ENCODE measurements at places on chromosomes 4 and X. TPM values are rescaled to one million over a fixed set of nuclear protein-coding genes. Genes with fewer than 3 reads are reported as not detected.
A peak's percentile ranks its signal among the peaks of the same experiment; 100 is the strongest.

The NAP1L2 gene
- 0.13 TPM for polyA plus RNA-seq

The HTR2C gene
- not detected for polyA plus RNA-seq

The ATOH1 gene
- not detected for polyA plus RNA-seq

The TMPRSS11F gene
- polyA plus RNA-seq = not detected

The PPP1R3F gene
- 1.6 TPM for polyA plus RNA-seq

The TRPC3 gene
- not detected for polyA plus RNA-seq

The FREM3 gene
- 0.10 TPM for polyA plus RNA-seq

The INTS6L gene
- 4.5 TPM for polyA plus RNA-seq

The CABS1 gene
- not detected for polyA plus RNA-seq

The CT83 gene
- polyA plus RNA-seq = not detected

DNA sequence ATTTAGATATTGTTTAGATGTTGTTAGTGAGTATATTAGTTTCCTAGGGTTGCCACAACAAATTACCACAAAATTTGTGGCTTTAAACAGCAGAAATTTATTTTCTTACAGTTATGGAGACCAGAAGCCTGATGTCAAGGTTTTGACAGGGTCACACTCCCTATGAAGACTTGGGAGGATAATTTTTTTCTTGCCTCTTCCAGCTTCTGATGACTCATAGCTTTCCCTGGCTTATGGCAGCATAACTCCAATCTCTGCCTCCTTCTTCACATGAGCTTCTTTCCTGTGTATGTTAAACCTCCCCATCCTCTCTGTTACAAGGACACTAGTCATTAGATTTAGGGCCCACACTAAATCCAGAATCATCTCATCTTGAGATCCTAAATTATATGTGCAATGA, 20.9 kb upstream of the RAB40A start:
- DNase-seq = no peak

DNA sequence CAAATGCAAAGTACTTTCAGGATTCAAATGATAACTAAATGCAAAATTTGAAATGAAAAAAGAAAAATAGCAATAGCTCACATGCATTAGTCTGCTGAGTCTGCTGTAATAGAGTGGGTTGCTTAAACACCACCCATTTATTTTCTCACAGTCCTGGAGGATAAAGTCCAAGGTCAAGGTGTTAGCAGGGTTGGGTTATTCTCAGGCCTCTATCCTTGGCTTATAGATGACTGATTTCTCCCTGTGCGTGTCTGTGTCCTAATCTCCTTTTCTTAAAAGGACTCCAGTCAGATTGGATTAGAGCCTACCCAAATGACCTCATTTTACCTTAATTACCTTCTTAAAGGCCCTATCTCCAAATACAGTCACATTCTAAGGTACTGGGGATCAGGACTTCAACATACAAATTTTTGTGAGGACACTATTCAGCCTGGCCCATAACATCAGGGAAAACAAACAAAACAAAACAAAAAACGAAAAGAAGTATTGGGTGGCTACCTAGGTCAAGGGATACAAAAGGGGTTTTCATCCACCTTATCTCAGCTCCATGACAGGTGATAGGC, 6.3 kb upstream of the TBL1X start:
- DNase-seq = no peak

DNA sequence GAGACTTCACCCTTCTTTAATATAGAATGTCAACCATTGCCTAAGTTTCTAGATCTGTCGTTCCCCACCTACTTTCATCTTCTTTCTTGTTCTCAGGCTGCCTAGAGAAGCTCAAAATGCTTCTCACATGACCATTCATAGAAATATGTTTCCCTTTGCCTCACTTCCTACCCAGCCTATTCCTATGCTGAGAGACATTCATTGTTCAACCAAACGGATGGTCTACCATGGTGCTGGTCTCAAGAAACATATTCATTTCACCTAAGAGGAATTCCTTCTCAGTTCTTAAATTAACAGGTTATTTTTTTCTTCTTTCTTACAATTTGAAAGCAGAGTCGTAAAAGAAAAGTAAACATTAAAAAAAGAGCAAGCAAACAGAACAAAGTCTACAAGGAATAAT, 20.3 kb upstream of the SLC7A11 start:
- DNase-seq = no peak

DNA sequence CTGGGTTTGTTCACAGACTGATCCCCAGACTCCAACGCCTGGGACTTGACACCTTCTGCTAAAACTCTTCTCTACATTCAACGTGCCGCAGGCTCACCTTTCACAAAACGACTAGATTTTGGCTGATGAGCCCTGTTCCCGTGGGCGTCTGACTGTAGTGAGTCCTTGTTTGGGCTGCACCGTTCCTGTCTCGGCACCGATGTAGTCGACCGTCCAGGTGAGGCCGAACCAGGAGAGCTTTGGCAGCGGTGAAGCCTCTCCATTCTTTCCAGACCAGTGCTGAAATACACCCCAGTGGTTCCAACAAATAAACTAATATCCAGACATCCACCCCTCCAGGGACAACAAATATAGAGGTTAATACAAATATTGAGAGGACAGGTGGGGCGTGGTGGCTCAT, 45.0 kb upstream of the TLR3 start:
- no peak for DNase-seq

DNA sequence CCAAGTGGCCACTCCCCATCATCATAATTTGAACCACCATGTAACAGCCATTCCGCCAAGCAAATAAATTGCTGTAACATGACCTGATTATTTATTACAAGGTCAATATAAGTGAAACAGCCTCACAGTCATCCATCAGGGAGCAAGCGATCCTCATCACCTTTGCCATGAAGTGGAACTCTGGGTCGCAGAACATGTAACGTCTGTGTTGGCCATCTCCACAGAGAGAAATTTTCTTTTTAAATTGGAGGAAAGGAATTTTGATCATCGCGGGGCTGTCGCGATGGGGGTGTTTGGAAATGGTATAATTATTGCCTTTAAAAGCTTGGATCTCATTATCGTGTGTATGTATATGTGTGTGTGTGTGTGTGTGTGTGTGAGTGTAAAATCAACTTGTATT, 90.2 kb downstream of the SHOX start:
- no peak for DNase-seq

DNA sequence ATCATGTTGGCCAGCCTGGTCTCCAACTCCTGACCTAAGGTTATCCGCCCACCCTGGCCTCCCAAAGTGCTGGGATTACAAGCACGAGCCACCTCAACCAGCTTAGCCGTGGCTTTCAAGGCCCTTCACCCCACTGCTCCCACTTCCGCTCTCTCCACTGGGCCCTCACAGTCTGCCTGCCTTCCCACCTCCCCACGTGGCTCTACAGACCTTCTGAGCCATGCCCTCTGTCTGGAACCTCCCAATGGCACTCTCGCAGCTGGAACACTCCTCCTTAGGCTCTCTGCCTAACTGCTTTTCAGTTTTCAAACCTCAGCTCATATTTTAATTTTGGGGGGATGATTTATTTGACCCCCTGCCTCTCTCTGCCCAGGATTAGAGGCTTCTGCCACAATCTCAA, 59.3 kb upstream of the SH3RF1 start:
- DNase-seq = no peak

DNA sequence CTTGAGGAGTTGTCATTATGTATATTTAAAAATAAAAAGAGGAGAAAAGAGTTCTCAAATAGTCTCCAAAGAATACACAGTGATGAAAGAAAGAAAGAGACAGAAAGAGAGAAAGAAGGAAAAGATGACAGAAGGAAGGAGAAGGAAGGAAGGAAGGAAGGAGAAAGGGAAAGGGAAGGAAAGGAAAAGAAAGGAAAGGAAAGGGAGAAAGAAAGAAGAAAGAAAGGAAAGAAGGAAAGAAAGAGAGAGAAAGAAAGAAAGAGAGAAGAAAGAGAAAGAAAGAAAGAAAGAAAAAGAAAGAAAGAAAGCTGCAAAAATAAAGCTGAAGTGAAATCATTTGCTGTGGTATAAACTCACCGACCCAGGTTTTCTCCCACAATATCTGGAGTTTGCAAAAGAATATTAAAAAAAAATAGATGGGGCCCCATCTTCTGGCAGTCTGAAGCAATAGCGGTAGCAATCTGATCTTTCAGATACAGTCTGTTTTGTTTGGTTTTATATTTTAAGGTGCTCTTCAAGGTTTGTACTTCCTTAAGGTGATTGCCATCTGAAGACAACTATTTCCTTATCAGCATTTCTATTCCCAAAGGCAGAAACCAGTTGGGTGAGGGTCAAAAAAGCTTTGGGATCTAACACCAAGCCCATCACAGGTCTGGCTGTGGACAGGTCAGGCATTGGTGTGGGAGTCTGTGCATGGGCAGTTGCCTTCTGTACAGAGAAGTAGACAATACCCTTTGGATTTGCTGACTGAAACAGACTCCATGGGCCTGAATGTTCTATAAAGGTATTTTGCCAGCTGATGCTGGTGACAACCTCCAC, 160.4 kb downstream of the CPEB2 start:
- DNase-seq = peak; percentile 16

DNA sequence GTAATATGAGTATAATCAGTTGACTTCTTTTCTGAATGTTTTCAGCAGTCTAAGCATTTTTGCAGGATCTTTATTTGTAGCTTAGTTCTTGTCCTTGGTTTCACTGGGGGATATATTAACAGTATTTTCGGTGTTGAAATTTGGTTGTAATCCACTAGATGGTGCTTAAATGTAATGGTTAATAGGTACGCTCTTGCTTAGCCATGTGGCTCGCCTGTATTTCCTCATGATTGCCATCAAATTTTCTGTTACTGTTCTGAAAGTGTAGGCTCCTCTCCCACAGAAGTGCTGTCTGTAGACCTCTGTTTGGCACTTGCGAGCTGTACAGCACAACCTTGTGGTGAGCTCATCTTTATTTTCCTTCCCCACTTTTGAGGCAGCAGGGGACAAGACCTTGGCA, 3.9 kb upstream of the FAAH2 start:
- no peak for DNase-seq

- no peak for DNase-seq
Measured at GRCh38 chrX:153786669-153787068, 5.8 kb downstream of the SRPK3 start.

GRCh38 chrX:137118136-137118535, 84.3 kb upstream of the GPR101 start:
- no peak for DNase-seq

DNA sequence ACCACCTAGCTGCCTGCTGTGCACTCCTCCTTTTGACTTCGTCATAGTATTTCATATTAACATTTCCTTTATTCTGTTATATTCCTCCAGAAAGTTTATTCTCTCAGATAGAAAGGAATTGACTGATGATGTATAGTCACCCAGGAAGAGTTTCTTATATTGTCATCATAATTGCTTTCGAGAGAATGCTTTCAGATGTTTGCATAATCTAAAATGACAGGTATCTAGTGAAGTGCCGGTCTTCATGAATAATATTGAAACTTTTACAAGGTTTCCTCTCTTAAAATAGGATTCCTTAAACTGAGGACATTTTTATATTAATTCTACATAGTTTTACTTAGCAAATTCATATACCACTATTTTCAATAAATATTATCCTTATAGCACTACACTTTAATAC, 10.1 kb downstream of the SEC24D start:
- no peak for DNase-seq

DNA sequence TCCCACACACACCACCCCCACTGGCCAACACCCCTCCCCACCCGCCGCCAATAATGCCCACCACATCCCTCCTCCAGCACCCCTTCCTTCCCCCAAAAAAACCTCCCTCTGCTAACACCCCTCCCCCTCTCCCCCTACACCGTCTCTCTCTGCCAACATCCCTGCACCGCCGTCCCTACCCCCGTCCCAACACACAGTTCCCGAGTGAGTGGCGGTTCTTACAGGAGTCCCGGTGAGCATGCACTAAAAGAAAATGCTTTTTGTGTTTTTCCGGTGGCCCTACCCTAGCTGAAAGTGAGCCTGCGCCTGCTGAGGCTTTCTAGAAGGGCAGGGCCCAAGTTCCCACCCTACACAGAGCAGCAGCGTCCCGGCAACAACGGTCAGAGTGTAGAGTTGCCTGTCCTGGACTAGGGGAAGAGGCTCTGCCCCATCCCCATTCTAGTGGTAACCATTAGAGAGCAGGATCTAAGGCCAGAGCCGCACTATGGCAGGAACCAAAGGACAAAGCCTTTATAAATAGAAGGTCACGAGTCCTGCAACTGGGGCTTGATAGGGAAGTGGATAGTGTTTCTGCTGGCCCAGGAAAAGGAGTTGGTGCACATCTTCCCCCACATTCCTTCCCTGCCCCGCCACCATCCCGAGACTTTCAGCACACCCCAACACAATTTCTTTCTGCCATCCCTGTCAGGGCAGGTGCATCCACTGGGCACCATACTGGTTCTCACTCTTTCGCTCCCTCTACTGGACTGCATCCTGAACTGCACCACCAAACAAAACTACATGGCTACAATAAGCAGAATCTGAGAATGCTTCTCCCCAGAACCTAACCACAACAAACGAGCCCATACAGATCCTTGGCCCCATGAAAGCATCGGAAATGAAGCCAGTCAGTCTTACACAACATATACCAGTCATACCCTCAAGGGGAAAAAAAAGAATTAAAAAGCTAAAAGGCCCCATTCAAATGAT, 78.1 kb upstream of the PAGE3 start:
- peak; percentile 41 for DNase-seq

DNA sequence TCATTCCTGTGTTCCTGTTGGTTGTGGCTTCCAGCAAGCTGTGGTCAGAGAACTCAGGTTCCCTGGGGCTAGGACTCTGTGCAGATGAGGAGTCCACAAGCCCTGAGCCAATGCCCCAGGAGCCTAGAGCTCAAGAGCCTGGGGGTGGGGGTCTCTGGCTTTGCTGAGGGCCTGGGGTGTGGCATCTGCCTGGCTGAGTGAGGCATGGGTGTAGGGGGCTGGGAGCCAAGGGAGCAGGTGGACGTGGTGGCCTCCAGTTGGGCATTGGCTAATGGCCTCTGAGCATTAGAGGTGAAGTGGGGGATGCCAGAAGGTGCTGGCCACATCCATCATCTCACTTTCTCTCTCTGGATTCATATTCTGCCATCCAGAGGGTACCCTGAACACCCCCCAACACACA, 5.3 kb upstream of the MAMLD1 start:
- no peak for DNase-seq

DNA sequence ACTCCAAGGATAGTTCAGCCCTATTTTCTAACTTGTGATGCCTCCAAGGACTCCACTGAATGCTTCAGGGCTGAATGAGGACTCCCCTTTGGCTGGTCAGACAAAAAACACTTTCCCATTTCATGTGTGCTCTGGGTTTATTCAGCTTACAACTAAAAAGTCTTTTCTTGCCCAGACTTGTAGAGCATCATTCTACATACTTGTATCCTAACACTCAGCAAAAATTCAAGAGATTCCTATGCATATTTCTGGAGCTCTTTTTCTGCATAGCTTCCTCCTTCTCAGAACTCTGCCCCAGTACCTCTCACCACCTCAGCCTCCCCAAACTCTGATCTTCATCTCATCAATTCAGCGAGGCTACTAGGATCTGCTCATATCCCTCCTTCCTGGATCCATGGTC, 22.2 kb upstream of the KLF3 start:
- no peak for DNase-seq

DNA sequence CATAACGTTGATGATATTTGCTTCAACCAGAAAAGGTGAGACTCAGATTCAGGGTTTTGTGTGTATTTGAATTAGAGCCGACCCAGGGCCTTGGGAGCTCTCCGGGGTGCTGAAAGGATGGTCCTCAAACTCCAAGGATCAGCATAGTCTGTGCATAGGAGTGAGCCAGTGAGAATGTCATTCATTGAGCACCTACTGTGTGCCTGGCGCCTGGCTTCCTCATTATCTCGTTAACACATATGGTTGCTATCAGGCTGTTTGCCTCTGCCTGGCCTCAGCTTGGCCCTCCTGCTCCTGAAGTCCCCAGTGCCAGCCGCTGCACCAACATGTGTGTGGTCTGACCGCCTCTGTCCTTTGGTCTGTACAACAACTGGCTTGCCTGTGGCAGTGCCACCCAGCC, 25.1 kb upstream of the JAKMIP1 start:
- DNase-seq = peak; percentile 11

Measured in endothelial cell of umbilical vein (primary cell).